ENCODE measurements at places on chromosomes 2 and 18. TPM values are rescaled to one million over a fixed set of nuclear protein-coding genes. Genes with fewer than 3 reads are reported as not detected.

IL1RN gene
- total RNA-seq, result not detected

SRD5A2 gene
- not detected for total RNA-seq

CMPK2 gene
- total RNA-seq, result 9.7 TPM

BIRC6 gene
- total RNA-seq, result 161 TPM

- no peak for DNase-seq
These were observed 3.7 kb downstream of the ALS2 start for GRCh38 chr2:201777043-201777442.

- DNase-seq, result no peak
These were observed 439.2 kb downstream of the SETBP1 start for GRCh38 chr18:45119876-45120275.

- no peak for DNase-seq
These were observed 352.1 kb downstream of the RBM43 start for GRCh38 chr2:150909613-150910012.

DNA sequence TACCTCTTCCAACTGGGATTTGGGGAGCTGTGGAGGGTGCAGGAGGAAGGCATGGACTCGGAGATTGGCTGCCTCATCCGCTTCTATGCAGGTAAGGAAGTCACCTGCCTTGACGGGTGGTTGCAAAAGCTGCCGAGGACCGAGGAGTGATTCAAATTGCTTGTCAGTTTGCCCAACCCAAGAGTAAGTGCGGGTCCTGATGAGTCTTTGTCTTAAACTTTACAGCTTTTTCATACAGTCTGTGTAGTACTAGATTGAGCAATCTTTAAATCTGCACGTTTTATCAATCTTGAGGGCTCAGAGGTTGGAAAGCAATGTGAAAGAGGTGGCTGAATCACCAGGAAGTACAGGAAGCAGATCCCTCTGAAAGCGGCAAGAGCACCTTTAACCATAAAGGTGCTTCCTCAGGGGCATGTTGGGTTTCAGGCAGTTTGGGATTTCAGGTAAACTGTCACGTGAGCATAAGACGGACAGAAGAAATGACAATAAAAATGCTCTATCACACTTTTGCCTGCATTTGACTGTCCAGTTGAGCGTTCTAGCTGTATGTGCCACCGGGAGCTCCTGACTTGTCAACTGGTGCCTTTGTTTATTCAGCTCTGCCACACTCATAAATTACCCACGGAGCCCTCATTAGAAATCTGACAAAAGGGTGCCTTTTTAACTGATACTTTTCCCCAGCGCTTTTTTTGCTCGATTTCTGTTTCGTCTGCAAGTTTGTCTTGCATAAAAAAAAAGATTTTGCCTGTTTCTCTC, 2.0 kb downstream of the PHLPP1 start:
- DNase-seq, result no peak

- peak; percentile 95 for DNase-seq
These were observed 3.6 kb upstream of the CTDSP1 start for GRCh38 chr2:218395826-218396687.

DNA sequence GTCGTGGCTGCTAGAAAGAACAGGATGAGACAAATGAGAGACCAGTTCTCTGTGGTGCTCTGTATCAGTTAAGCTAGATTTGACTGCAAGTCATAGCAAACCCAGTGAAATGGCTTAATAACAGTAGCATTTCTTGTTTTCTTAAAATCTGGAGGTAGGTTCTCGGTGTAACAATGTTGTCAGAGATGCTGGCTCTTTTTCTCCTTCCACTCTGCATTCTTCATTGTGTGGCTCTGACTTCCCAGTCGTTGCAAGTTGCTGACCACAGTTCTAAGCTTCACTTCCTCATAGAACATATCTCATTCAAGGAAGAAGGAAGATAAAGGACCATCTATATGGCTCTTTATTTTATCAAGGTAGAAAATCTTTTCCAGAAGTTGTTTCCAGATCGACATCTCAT, 7.9 kb upstream of the CKAP2L start:
- no peak for DNase-seq

DNA sequence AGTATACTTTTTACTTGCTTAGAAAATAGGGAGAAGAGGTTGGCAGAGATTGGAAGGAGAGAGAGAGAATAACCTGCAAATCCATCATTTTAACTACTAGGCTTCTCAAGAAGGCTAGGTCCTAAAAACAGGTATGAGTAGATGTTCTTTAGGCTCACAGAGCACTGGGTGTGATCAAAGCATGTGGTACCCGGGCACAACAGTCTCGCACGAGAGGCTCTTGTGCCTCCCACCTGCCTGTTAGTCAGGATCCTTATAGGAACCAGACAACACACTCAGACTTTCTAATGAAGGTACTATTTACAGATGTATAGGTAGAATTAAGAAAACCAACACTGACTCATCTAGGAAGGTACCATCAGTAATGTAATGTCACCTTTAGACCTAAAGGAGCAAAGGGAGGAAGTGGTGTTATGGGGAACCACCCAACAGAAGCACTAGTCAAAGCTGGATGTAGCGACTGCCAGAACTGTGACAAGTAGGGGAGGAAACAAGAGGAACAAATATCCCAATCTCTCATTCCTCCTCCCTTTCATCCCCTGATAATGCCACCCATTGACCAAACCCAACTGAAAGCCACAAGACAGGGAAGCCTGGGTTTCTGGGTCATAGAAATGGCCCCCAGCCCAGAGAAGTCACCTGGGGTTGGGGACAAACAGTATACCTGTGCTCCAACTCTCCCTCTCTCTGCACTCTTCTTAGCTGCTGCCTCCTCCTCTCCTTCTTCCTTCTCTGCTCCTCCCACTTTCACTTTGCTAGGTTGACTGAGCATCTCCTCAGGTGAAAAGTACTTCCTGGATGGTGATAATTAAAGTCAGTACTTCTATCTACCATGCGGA, 16.0 kb upstream of the MARCHF4 start:
- DNase-seq, result no peak

DNA sequence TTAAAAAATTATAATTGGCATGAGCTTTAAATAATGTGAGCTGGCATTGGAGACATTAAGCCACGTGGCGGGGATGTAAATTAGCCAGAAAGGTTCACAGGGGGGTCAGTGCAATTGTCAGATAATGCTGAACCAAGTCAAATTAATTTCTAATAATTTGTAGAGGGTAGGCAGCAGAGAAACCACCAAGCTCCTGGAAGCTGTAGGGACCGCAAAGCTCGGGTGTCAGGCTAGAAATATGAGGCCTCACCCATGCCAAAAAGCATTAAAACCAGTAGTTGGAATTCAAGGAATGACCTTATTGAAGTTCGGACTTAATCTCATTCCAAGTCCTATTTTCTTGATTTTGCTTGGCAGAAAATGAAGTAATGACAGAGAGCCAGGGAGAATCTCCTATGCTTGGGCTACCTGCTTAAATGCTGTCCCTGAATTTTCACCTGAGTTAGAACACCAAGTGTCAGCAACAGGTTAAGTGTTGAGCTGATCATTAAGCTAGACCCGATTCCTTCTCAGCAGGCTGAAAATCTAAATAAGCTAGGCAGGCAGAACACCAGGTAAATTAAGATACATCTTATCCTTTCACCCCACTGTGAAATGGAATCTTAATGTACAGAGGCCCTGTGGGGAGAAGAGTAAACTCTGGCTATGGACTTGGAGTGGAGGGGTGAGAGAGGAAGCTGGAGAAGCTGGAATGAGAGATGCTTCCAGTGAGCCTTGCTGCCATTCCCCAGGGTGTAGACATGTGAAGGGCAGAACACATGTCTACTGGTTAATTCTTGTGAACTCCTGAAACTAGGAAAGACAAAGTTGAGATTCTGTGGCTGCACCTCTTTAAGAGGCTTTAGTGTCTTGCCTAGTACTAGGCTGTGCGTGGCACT, 520.0 kb downstream of the SLC4A3 start:
- DNase-seq, result no peak

Measured in uterus (tissue), 4 donors.